Activated CD4-positive, alpha-beta T cell treated with anti-CD3 and anti-CD28 coated beads, Interleukin-2, amount 50 U/mL, for 24 hours (primary cell): ENCODE measurements at places on chromosomes 16 and 17.

- no peak for DNase-seq
Observed at GRCh38 chr16:1763521-1764511, 7.5 kb downstream of the NME3 start.

GRCh38 chr16:26717826-26718225, 348.9 kb upstream of the C16orf82 start:
- no peak for DNase-seq

DNA sequence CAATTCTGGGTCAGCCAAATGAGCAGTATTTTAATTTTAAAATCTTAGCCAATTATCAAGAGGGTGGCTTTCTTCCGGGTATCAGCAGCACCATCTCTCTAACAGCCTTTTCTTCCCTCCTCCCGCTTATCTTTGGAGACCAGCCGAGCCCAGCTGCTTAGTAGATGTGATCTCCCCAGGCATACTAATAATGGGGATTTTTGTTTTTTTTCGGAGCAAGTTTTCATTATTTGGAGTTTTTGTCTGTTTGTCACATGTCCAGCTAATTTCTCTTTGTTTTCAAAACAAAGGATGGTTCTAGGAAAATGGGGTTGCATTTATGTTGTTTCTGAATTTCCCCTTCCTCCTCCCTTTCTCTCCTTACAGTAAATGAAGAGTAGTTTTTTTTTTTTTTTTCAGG, 170.5 kb upstream of the MPHOSPH6 start:
- no peak for DNase-seq

GRCh38 chr17:59074494-59074893, 32.2 kb downstream of the TRIM37 start:
- no peak for DNase-seq

DNA sequence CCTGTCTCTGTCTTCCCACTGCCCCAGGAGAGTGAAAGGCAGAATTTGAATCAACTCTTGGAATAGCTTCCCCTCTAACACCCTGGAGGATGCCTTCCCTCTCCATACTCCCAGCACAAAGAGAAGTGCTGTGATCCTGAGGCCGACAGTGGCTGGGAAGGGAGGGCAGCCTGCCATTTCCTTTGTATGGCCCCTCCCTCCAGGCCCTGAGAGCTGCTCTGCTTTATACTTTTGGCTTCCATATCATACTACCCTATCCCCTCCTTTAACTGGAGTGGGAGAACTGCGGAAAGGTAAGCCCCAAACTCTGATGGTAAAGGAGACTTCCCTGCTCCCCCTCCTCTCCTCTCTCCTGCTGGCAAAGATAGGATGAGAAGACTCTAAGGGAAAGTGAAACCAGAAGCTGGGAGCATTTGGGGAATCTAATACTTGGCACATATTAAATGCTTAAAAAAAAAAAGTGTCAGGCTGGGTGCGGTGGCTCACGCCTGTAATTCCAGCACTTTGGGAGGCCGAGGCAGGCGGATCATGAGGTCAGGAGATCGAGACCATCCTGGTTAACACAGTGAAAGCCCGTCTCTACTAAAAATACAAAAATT, 4.1 kb upstream of the MED24 start:
- no peak for DNase-seq

GRCh38 chr16:13478991-13479390, 441.0 kb upstream of the ERCC4 start:
- no peak for DNase-seq

DNA sequence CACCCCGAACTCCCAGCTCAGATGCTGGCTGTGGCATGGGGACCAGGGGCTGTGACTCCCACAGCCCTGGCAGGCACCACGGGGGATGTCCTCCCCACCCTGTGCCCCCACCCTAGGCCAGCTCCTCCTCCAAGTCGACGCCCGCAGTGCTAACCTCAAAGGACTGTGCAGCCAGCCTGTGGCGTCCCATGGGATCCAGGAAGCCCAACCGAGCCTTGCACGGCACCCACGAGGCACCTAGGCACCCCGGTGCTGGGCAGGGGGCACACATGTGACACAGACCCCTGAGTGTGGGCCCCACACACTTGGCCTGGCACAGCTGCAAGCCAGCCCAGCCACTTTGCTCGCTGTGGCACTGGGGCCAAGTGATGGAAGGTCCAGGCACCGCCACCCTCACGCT, 3.9 kb downstream of the GCGR start:
- no peak for DNase-seq

- no peak for DNase-seq
Observed at GRCh38 chr16:76940251-76940650, 250.7 kb upstream of the MON1B start.

GRCh38 chr16:76837872-76838271, 353.1 kb upstream of the MON1B start:
- no peak for DNase-seq

- DNase-seq: no peak
Observed at GRCh38 chr17:58318627-58319172, 9.9 kb downstream of the TSPOAP1 start.

- no peak for DNase-seq
Observed at GRCh38 chr16:3835089-3835602, 45.4 kb downstream of the CREBBP start.

- no peak for DNase-seq
Observed at GRCh38 chr17:45276031-45276430, 14.1 kb upstream of the SPATA32 start.

DNA sequence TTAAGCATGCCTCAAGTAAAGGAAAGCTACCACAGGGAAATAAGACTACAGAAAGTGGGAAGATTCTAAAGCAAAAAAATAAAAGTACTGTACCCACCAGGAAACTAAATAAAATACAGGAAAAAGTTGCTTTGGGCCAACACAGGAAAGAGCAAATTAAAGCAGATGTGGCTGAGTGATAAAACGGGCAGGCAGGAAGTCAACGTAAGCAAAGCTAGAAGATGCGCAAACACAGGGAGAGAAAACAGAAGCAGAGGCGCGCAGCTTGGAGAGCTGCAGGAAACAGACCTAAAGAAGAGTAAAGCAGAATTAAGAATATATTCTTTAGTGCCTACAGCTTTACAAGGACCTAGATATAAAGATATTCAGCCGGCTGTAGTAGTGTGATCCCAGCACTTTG, 21.7 kb downstream of the USP36 start:
- no peak for DNase-seq

DNA sequence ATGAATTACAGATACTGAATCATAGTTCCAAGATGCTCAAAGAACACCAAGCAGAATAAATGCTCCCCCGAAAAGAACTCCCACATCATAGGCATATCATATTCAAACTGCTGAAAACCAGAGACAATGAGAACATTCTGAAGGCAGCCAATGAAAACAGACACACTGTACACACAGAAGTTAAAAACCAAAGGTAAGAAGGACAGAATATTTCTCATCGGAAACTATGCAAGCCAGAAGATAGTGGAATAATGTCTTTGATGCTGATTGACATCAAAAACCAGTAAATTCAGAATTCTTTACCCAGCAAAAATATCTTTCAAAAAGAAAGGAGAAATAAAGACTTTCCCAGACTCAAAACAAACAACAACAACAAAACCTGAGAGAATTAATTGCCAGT, 73.8 kb upstream of the IRX5 start:
- DNase-seq: no peak

DNA sequence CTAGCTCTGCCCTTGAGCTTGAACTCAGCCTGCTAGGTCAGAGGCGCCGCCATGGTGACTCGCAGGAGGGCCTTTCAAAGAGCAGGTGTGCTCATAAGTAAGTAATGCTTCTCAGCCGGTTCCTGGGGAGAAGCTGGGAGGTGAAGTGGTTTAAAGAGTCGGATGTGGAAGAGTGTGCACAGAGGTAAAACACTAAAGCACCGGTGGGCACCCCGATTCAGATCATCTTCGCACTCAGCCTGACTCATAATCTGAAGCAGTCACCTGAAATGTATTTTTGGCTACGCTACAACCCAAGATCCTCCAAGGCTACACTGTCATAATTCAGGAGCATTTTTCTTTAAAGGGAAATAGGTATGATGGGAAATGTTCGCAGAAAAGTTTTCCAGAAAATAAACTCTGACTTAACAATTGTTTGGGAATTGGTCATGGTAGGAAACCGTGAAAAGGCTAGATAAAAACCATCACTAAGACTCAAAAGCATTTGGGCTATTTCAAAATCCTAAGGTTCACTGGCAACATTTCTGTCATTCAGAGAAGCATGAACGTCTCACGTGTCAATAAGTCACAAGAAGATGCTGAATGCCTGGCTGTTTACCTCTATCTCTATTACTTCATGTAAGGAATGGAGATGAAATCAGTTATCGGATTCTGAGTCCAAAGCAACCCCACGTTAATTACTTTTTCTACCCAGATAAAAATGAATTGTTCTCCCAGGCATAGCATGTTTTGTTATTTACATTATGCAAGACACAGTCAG, 17.8 kb downstream of the CDH8 start:
- DNase-seq: no peak

- no peak for DNase-seq
Observed at GRCh38 chr17:2871205-2871604, 75.0 kb downstream of the RAP1GAP2 start.

GRCh38 chr17:39663688-39664580, 1.2 kb upstream of the TCAP start:
- no peak for DNase-seq

- peak; percentile 13 for DNase-seq
Observed at GRCh38 chr17:49035470-49036269, 38.5 kb downstream of the IGF2BP1 start.

DNA sequence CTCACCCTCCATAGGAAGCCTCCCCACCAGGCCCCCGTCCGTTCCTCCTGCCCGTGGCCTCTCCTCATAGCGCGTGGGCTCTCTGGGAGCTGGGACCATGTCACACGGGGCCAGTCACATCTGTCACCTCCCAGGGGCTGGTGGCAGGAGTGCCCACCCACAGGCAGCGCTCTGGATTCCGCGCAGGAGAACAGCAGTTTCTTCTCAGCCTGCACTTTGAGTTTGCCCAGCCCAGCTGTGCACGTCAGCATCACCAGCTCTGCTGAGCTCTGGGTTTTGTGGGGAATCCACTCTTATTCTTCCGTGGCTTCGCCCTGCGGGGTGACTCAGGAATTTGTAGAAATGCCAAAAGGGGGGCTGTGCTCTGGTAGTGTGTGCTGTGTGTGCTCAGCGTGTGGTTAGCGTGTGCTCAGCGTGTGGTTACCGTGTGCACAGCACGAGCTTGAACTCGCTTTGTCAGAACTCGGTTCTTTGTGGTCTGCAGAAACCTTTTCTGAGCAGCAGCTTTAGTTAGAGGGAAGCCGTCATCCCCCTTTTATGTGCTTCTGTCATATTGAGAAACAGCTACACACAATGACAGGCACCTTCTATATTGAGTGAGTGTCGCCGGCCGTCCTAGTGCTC, 3.2 kb downstream of the ACSF3 start:
- peak; percentile 58 for DNase-seq

DNA sequence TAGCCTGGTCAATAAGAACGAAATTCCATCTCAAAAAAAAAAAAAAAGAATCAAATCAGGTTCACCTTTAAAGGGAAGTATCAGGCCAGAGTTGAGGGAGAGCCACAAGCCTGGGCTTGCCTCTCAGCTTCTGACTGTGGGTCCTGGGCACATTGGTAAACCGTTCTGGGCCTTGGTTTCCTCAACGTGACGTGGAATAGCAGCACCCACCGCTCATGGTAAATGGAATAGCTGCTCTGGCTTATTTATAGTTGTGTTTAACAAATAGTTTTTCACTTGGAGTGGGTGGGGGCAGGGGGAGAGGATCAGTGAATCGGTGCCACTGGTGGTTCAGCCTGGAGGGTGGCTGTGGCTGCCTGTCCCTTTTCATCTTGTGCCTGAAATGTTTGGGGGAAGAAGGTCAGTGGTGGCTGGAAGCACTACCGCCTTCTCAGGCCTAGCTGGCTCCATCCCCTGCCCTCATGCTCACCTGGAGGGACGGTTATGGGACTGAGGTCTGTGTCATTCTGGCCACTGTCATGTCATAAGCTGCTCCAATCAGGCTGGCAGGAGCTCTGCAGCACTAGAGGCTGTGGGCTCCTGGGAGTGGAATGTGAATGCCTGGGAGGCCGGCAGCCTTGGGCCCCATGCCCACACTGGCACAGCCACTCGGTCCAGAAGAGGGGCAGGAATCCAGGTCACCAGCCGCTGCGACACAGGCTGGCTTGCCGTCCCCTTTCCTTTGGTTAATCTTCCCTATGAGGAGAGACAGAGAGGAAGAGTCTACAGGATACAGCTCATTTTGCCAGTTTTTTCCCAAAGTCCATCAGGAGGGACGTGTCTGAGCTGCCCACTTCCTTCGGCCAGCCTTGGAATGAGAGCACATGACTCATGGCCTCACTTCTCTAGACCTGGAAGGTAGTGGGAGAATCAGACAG, 27.0 kb downstream of the CCR7 start:
- DNase-seq: no peak

DNA sequence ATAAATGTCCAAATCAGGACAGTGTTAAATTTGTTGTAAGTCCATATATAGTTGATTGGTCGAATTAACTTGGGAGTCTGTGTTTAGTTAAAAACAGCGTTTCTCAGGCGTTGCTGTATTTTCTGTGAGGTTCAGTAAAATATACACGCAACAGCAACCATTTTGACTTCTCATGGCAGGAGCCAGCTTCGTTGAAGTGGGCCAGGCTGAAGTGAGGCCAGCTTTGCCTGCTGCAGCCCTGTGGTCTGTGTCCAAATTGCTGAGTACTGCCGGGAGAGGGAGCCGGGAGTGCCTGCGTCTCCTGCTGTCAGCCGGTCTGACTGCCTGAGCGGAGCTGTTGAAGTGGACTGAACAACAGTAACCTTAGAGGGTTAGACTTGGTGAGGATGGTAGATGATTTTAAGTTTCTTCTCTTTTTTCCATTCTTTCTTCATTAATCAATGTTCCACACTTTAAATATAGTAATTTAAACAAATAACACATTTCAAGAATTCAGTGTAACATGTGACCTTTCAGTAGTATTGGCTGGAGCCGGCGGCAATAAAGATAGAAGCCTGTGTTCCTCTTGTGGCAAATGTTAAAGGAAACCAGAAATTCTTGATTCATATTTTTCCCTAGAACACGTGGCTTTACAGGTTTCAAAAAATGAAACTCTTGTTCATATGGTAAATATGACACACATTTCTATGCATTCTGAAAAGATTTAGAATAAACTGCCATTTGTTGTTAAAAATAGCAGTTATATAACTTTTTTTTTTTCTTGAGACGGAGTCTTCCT, 37.0 kb upstream of the ZNF750 start:
- DNase-seq: no peak

- DNase-seq: no peak
Observed at GRCh38 chr17:68579194-68579927, 21.8 kb downstream of the FAM20A start.

DNA sequence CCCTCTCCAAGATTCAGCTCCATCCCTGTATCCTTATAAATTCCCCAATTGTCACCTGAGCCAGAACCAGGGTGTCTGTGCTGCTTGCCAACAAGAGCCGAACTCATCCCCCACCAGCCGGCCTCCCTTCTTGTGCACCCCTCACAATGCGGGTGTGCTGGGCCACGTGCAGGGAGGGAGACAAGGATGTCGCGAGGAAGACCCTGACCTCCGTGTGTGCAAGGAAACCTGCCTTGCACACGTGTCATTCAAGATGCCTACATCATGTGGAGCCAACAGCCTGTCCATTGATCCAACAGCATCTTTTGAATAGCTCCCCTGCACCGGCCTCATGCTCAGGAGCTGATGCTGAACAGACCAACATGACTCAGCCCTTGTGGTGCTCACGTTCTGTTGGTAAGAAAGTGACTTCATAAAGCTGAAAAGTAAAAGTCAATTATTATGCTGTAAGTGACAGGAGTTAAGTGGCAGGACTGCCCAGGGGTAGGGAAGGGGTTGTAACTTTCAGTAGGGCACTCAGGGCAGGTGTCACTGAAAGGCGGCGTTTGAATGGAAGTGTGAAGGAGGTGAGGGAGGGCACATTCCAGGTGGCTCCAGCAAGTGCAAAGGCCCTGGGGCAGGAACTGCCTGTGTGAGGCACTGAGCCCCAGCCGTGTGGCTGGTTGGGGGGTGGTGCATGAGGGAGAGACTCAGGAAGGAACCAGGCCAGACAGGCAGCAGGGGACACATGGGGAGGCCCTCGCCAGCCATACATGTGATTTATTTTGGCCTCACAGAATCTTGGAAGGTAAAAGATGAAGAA, 302.2 kb downstream of the FOXL1 start:
- DNase-seq: no peak
